ENCODE measurements at places on chromosomes 2 and 18. TPM values are rescaled to one million over a fixed set of nuclear protein-coding genes. Genes with fewer than 3 reads are reported as not detected.

Gene SP110
- total RNA-seq = 73.5 TPM

Gene DPP4
- 2.0 TPM for total RNA-seq

DNA sequence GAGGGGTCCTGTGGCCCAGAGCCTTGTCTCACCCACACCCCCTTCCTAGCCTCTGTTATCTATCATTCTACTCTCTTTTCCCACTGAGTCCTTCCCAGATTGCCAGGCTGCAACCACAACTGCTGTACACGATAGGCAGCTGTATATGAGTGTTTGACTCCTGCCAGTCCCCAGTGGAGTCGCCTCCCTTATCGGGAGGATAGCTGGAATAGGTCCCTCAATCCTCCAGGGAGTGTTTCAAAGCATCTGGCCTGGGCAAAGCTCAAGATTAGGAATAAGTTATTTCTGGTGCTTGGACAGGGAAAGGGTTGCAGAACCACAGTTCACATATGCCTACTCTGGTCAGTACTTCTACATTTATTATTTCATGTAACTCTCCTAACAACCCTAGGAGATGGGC, 4.8 kb downstream of the MSGN1 start:
- no peak for DNase-seq

Gene NDUFS1
- total RNA-seq = 63.0 TPM

Gene YWHAQ
- total RNA-seq = 158 TPM

DNA sequence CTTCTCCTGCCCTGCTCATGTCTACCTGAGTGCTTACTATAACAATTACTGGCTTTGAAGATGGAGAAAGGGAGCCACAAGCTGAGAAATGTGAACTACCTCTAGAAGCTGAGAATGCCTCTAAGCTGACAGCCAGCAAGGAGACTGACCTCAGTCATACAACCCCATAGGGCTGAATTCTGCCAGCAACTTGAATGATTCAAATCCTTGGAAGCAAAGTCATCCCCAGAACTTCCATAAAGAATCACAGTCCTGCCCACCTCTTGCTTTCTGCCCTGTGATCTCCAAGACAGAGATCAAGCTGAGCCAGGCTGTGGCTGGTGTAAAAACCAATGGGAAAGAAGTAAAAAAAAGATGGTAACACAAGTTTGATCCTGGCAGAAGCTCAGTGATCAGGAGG, 288.2 kb upstream of the SPHKAP start:
- DNase-seq = no peak

GRCh38 chr2:112794841-112795240, 10.5 kb upstream of the IL1A start:
- DNase-seq = no peak

GRCh38 chr18:74497324-74497676, 1.1 kb downstream of the CNDP2 start:
- no peak for DNase-seq

Gene LDLRAD4
- 135 TPM for total RNA-seq

DNA sequence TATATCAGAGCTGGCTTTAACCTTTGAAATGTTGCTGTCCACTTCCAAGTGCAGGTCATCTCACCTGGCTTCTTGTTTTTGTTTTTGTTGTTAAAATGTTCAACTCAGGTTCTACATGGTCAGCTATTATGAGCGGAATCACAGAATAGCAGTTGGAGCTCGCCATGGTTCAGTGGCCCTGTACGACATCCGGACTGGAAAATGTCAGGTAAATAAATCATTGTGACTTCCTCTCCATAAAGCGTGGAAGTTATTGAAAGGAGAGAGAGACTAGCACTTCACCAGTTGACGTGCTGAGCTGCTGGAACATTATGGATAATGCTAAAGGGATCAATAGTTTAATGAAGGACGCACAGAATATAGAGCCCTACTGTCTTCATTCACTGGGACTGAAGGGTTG, 184.6 kb upstream of the BOD1L2 start:
- DNase-seq = no peak

Gene SATB2
- total RNA-seq = 5.5 TPM

GRCh38 chr2:68512326-68512725, 44.9 kb downstream of the APLF start:
- no peak for DNase-seq

DNA sequence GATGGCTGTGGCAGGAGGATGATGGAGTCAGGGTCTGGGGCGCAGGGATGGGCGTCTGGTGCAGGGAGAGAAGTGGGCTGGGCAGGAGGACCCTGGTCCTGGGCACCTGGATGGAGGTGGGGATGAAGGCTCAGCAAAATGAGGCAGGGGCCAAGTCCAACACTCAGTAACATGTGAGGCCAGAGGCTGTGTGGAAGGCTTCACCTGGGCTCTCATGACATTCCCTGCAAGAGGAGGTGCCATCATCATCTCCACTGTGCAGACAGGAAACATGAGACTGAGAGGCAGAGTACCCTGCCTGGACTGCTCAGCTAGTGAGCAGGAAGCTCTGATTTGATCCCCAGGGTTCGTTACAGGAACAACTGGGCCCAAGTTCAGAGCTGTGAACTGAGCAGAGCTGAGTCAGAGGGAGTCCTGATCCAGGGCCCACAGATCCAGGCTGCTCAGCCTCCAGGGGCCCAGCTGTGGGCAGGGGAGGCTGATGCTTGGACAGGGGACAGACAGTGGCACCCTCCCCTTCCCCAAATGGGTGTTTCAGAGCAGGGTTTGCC, 36.9 kb downstream of the HJURP start:
- no peak for DNase-seq

DNA sequence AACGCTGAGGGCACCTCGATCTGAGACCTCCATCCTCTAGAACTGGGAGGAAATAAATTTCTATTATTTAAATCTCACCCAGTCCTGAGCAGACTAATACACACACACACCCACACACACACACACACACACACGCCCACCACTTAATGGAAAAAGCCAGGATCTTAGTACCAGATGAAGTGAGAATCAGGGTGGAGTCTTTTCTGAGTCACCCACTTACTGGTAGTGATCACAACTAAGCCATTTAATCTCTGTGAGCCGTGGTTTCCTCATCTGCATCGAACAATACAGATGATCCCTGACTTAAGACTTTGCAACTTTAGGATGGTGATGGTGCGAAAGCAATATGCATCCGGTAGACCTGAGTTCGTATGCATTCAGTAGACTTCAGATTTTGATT, 18.6 kb downstream of the THNSL2 start:
- DNase-seq = no peak

- DNase-seq = no peak
Observed at GRCh38 chr18:31490833-31491232, 7.1 kb upstream of the DSG2 start.

DNA sequence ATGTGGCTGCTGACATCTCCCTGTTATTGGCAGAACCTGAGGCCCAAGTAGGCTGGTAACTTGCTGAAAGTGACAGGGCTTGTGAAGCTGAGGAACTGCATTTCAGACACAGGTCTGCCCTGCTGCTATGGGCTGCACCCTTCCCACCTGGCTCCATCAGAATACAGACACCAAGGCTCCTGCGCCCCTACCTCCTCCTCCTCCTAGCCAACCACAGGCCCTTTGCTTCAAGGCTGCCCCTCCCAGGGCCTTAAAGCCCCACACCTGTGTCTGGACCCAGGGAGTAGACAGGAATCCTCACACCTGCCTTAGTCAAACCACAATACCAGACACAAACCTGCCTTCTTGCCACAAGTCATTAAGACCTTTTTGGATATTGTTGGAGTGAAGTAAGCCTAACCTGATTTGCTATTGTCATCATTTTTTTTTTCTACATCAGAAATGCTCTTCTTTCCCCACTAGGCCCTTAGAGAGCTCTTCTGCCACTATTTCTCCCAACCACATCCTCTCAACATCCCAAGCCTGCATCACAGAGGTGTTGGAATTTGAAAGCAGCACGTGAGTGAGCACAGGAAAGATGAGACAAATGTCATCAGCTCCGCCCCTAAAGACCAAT, 489.7 kb downstream of the EIPR1 start:
- DNase-seq = no peak

Gene STARD6
- total RNA-seq = not detected

DNA sequence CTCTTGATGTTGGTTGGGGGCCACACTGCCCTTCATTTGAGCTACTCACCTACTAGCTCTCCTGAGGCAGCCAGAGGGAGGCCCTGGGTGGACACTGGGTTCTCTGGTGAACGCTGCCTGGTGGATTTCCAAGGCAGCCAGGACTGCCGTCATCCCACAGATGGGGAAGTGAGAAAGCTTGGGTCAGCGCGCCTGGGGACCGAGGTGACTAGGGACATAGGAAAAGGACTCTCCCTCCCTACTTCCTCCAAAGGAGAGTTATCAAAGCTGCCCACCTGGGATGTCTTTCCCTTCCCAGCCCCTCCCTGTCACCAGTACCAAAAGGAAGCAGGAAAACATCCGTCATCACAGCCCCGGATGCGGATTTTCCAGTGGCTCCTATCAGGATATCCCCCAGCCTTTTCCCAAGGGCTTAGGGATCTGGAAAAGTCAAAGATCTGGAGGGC, 3.8 kb upstream of the SEMA4C start:
- DNase-seq = no peak

GRCh38 chr2:226839951-226840350, 4.1 kb downstream of the RHBDD1 start:
- DNase-seq = no peak

- DNase-seq = no peak
Observed at GRCh38 chr18:58977801-58978200, 113.1 kb downstream of the ZNF532 start.

DNA sequence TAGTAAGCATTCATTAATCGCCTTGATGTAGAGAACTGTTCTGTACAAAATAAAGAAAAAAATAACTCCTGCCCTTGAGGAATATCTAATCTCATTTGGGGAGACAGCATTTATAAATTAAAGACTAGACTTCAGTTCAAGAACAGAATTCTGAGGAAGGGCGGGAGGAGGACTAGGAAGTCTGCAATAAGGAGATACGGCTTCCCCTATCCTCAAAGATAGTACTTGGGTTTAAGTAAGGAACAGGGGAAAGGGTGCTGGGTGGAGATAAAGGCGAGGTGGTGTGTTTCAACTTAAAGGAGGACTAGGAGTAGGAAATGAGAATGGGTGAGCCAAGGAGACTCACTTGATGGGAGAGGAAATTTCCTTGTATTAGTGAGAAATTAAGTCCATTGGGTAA, 121.9 kb upstream of the MSTN start:
- no peak for DNase-seq

- DNase-seq = no peak
Observed at GRCh38 chr2:24225499-24226242, 50.8 kb downstream of the FAM228A start.

GRCh38 chr18:77990901-77991300, 741.3 kb downstream of the GALR1 start:
- no peak for DNase-seq

Gene LYPD6
- total RNA-seq = 0.28 TPM

Gene KCNF1
- total RNA-seq = not detected

DNA sequence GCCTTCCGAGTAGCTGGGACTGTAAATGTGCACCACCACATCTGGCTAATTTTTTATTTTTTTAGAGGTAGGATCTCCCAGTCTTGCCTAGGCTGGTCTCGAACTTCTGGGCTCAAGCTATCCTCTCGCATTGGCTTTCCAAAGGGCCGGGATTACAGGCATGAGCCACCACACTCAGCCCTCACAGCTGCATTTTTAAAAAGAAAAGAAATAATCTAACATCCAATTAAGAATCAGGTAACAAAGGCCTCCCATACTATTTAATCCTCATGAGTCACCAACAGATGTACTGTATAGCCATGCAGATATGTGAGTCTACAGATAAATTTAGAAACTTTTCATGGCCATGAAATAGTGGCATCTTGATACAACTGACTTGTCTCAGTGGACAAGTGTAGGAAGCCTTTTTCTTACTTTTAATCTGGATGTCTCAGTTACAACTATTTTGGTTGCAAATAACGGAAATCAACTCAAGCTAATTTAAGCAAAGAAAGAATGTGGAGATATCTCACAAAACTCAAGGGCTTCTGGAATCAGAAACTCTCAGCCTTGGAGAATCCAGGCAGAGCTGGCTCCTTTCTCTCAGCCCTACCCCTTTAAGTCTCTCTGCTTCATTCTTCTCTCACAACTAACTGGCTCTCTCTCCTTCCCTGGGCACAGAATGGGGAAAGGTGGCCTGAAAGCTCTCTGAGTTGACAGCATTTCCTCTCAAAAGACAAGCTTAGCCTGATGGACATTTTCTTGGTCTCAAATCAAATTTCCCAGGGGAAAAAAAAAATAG, 12.8 kb upstream of the PPM1B start:
- DNase-seq = no peak

- DNase-seq = no peak
Observed at GRCh38 chr2:64625299-64626145, 28.2 kb downstream of the SERTAD2 start.

Gene PLGLB2
- total RNA-seq = not detected

DNA sequence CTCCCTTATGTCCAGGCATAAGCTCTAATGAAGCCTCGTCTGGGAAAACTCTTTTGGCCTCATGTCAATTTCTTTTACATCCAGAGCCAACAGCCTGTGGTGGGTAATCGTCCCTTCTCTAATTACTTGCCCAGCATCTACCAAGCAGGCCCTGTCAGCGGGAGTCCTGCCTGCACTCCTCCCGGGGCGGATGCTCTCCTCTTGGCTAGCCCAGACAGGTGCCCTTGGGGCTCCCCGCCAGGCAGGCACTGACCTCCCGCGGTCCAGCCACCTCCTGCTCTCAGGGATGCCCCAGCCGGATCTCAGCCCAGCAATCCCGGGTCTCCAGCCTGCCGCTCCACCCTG, 74.2 kb downstream of the NCAPH start:
- DNase-seq = no peak

Gene HOXD1
- total RNA-seq = not detected

GRCh38 chr2:184596819-184597411, 1.4 kb upstream of the ZNF804A start:
- no peak for DNase-seq

Measured in thoracic aorta (tissue), 2 donors.